Stimulated activated CD4-positive, alpha-beta T cell treated with anti-CD3 and anti-CD28 coated beads, TNF-alpha, amount 100 ng/mL, for 1 hour (primary cell): ENCODE measurements at places on chromosomes 5 and 9.

DNA sequence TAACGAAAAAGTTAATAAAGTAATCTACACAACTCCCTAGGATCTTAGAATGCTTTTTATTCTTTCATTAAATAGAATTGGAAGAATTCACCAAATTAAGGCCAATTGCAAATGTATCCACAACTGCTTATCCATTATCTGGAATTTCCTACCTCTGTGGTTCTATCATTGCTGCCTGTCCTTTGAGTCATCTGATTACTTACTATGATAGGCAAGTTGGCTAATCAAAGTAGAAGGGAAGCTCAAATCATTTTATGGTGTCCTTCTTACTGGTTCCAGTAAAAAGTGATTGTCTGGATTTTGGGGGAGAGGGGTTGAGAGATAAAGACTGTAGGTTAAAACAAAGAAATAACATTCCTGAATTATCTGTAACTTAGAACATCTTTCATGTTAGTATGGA, 161.4 kb upstream of the GNA14 start:
- no peak for DNase-seq

- no peak for DNase-seq
These were observed 81.9 kb downstream of the GPR21 start for GRCh38 chr9:123115146-123115913.

- DNase-seq = no peak
These were observed 53.2 kb downstream of the MEF2C start for GRCh38 chr5:88829775-88830174.

DNA sequence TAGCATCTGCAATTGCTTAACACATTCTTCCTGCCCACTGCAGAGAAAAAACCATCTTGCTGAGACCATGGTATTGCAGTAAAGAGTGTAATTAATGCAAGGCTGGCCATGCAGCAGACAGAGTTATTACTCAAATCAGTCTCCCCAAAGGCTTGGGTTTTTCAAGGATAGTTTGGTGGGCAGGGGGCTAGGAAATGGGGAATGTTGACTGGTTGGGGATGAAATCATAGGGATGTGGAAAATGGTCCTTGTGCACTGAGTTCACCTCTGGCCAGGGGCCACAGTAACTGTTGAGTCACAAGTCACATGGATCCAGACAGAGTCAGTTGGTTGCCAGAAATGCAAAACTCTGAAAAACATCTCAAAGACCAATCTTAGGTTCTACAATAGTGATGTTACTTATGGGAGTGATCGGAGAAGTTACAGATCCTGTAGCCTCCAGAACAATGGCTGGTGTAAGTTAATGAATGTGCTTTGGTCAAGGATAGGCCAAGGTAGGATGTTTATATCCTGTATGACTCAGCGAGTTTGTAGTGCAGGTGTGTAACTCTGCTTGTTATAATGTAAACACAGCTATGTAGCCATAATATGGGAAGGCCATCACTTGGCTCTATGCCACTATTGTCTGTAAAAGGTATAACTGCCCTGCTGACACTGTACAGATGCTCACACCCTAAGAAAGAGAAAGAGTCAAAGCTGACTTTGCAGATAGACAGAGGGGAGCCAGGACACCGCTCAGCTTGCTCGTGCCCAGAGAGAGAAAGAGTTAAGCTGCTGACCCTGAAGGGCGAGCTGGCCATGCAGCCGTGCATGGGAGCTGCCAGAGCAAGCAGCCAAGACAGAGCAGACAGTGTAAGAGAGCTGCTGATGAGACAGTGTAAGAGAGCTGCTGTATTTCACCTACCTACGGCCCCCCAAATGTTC, 27.2 kb downstream of the C9orf152 start:
- no peak for DNase-seq

DNA sequence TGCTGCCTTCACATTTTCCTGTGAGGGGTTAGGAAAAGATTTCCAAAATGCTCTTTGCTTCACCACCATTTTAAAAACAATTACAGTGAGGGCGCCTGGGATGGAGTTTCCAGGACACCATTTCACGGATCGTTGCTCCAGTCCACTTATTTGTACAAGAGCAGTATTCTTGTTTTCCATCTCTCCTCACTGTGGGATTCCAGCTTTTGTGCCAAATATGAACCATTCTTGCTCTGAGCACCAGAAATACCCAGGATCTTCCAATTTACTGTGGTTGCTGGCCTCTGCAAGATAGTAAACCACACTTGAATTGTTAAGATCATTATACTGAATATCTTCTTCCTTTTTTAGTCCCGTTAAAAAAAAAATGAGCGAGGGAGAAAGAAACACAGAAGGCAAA, 899.5 kb downstream of the TLE1 start:
- DNase-seq = no peak

- no peak for DNase-seq
These were observed 11.5 kb downstream of the GABRA6 start for GRCh38 chr5:161697001-161697400.

GRCh38 chr9:25681266-25681665, 3.0 kb upstream of the TUSC1 start:
- DNase-seq = no peak

DNA sequence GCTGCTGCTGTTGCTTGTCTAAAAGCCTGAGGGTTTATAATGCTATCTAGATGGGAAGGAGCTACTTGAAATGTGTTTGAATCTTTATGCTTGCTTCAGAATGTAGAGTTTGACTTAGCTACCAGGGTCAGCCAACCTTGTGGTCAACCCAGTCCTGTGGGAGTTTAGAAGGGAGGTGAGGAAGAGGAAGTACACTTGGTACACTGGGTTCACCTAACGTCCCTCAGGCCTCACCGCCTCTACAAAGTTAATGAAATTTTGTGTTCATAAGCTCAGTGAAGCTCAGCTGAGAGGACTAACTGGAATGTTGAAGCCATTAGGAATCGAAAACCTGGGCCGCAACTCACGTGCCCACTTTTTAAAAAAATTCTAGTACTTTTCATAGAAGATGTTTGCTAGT, 10.7 kb downstream of the IQGAP2 start:
- no peak for DNase-seq

GRCh38 chr9:79975621-79976256, 404.0 kb downstream of the TLE4 start:
- no peak for DNase-seq

GRCh38 chr5:177142778-177143177, 9.2 kb downstream of the NSD1 start:
- DNase-seq = no peak

GRCh38 chr5:177067503-177067902, 19.2 kb upstream of the FGFR4 start:
- no peak for DNase-seq

- DNase-seq = no peak
These were observed 158.7 kb upstream of the TUT7 start for GRCh38 chr9:86512929-86513328.

DNA sequence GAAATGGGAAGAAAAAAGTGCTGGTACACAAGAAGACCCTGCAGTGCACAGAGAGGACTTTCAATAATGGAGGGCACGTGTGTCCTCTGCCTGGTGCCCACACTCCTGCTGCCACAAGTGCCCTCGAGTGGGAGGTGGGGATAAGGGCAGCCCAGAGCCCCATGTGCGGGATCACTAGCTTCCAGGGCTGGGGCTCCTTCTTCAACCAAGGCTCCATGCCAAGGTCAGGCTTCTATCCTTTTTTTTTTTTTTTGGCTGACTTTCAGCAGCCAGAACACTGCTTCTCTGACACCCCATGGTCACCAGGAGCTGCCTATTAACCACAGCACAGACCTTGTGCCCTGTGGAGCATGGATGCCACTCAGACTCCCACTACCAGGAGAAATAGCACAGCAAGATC, 7.5 kb downstream of the ACSL6 start:
- DNase-seq = no peak
